Activated naive CD8-positive, alpha-beta T cell treated with anti-CD3 and anti-CD28 coated beads, Interleukin-2, amount 50 U/mL, for 24 hours (primary cell): ENCODE measurements at places on chromosomes 16 and 17.
A peak's percentile ranks its signal among the peaks of the same experiment; 100 is the strongest.

DNA sequence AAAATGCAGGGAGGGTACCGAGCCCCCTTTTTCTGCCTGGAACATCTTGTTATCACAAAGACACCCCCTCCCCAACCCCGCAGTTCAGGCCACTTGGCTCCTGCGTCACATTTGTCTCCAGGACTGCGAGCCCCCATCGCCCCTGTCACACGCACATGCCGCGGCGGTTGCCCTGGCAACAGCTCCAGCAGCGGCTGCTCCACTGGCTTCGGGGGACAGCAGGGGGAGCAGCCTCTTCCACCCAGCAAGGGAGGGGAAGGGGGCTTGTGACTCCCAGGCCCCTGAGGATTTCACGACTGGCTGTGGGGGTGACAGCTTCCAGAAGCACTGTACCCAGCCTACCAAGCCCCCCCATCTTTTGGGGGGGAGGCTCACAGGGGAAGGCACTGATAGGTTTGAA lies 2.6 kb downstream of the BAIAP3 start:
- no peak for DNase-seq

DNA sequence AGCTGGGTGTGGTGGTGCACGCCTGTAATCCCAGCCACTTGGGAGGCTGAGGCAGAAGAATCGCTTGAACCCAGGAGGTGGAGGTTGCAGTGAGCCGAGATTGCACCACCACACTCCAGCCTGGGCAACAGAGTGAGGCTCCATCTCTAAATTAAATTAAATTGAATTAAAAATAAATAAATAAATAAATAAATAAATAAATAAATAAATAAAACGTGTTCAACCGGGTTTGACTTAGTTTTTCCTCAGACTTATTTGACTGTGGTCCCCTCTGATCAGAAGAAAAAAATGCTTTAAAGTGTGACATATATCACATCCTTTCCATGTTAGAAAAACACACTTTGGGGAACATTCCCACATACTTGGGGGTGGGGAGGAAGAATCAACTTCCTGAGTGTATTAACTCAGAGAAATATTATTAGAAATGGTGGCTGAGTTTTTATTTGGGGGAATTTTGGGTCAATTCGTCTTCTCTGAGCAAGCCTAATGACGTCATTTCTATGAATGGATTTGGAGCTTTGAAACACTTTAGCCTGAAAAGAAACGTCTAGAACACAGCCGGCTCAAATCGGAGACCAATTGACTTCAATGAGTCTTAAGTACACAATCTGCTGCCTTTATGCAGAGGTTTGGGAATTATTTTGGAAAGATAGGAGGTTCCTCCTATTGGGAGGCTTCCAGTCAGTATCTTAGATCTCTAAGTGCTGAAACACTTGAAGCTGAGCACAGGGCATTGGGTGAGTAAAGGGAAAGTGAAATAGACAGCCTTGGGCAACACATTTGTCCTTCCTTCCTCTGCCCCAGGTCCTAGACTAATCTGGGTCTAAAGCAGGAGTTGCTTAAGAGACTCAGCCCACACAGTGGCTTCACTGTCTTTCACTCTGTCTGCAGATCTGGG lies 132.6 kb downstream of the PITPNC1 start:
- no peak for DNase-seq

GRCh38 chr17:42673885-42674754 lies 2.7 kb downstream of the PLEKHH3 start:
- DNase-seq = peak; percentile 40

DNA sequence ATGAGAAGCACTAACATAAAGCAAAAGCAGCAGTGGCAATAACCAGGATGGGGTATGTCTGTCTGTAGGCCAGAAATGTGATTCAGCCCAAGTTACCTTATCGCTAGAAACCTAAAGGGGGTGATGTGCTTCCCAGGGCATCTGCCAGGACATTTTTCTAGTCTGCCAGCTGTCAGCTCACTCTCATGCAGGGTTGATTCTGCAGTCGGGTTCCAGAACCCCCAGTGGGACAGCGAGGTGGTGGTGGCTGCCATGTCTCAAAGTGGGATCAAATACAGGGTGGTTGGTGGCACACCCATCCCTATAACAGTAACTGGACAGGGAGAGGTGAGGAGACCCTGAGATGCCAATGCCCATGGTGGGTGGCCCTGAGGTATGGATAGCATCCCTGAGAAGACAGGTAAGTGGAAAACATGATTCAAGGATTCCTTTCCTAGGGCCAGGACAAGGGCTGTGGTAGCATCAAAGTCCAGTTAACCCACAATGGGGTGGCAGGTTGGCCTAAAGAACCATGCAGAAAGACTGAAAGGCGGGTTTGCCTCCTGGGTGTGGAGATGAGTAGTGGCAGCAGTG lies 84.3 kb downstream of the TNFRSF13B start:
- DNase-seq = no peak

- no peak for DNase-seq
Measured at GRCh38 chr17:2863204-2863603, 67.0 kb downstream of the RAP1GAP2 start.
